ENCODE measurements at places on chromosomes 7 and 10.

- peak; percentile 62 for DNase-seq
These were observed 254.1 kb downstream of the TNS3 start for GRCh38 chr7:47327698-47328391.

DNA sequence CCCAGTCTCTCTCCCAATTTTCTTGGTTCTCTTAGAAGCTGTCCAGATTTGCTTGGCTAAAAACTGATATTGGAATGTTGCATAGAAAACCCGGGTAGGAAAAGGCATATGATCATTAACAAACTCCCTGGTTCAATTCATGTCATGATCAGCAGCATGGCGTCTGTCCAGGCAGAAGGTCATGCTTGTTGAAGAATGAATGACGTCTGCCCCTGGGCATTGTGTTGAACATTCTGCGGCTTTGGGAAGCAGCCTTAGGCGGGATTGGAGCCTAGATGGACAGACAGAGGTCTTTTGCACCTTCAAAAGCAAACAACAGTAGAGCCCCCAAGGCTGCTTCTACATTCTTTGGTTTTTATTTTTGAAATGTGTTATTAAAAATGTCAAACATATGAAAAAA is 7.7 kb upstream of the MINDY3 start:
- no peak for DNase-seq

DNA sequence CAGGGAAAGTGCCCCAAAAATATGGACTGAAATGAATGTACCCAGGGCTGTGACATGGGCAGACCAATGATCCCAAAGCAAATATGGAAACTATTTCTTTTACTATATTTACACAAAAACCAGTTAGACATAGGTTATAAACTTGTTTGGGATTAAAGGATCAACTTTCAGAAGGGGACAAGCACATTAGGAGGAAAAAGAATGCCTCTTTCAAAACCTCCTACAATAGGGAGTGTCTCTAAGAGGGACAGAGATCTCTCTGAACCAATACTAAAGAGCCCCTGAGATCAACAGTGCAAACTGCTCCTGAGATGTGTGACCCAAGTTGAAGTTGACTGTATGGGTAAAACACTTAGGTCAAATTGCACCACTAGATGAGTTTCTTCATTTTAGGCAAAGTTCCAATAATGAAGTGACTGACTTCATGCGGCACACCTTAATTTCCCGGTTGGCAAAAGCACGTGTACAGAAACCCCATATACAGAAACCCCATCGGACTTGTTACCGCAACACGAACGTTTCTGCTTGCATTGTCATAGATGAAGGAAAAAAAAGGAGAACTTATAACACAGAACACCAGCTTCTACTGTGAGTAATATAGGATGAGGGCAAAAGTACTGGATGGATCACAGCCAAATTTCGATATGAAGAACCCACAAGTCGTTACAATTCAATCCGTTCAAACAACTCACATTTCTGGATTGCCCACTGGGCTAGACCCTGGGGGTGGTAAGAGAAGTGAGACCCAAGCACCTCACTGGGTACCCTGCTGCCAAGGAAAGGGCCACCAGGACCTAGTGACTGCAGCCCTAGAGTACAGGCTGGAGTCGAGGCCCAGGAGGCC is 4.3 kb downstream of the SVIL start:
- no peak for DNase-seq

DNA sequence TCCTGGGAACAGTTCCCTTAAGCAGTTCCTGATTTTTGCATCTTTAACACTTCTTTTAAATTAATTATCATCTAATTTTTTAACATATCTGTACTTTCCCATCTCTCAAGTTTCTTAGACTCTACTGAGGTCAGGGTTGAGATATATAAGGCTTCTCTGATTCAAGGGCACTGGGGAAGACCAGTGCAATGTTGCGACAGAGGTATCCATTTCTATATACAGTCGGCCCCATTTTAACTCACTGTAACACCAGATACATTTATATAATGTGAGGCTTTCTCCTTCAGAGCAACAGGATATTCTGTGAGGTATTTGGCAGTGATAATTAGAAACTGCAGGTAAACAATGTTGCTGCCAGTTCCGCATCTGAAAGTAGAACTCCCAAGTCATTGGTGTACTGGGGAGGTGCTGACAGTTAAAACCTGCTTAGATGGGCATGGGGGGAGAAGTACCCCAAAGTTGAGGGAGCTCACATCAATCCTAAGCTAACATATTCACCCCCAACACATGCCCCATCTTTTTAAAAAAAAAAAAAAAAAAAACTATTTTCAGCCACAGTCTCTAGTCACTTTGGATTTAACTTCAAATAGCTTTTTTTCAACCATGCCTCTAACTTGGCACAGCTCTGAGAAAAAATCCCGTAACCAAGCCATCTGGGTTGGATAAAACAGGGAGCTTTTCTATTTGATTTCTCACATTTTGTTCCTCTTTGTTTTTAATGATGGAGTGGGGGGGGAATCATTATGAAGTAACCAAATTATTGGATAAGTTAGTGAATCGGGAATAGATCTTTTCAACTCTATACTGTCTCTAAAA is 62.9 kb downstream of the REEP3 start:
- no peak for DNase-seq

- no peak for DNase-seq
These were observed 1.1 kb downstream of the TTYH3 start for GRCh38 chr7:2632733-2633537.

GRCh38 chr10:79346012-79346340 is 1.3 kb upstream of the PPIF start:
- DNase-seq = no peak

DNA sequence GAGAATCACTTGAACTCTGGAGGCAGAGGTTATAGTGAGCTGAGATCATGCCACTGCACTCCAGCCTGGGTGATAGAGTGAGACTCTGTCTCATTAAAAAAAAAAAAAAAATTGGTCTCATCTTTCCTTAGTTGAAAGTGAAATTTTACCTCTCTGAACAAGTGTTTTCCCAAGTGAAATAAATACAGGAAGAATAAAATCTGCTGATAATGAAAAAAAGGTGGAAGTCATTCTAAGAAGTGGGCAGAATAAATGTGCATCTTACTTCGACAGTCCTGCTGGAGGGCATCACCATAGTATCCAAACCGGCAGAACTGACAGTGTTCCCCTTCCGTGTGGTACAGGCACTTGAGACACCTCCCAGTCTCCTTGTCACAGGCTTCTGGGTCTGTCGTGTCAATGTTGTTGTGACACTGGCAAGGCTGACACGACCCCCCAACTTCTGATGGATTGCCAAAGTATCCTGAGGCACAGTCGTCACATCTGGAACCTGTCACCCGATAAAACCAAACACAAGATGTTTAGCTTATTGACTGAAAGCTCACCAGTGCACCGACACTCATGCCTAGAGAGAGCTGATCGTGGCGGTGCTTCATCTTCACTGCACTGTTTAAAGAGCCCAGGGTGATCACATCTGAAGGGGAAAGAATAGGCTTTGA is 49.6 kb downstream of the LAMB1 start:
- DNase-seq = no peak

- DNase-seq = no peak
These were observed 3.2 kb downstream of the NYAP1 start for GRCh38 chr7:100486753-100487446.

DNA sequence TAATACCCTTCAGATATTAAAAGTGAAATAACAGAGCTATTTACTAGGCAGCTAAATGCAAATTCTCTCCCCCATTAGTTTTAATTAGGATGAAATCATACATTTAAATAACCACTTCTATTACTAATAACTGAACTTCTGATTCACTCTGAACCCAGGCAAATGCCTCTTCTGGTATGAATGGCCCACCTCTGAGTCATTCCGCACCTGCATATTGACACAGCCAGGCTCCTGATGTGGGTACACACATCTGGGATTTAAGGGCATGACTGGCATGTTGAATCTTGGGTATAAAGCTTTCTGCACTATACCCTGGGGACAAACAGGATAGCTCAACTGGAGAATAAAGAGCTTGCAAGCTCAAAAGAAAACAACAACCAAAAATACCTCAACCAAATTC is 140.9 kb downstream of the AUTS2 start:
- no peak for DNase-seq

GRCh38 chr10:84176351-84176750 is 2.8 kb downstream of the GPR15LG start:
- DNase-seq = no peak

DNA sequence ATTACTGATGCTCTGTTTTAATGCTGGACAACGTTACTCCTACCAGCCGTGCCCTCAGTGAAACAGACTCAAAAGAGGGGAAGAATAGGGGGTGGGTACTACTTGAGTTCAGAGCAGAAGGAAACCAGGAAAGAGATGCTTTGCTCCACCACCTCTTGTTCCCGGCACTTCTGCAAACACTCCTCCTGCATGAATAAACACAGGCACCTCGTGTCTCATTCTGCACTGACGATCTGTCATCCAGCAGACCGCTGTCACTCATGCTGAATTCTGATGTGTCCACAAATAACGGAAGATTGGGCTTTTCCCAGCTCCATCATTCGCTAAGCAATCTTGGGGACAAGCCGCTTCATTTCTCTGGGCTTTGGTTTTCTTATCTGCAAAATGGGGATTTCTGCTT is 26.7 kb downstream of the YWHAG start:
- no peak for DNase-seq

GRCh38 chr7:106891548-106892410 is 26.7 kb downstream of the PIK3CG start:
- DNase-seq = no peak

DNA sequence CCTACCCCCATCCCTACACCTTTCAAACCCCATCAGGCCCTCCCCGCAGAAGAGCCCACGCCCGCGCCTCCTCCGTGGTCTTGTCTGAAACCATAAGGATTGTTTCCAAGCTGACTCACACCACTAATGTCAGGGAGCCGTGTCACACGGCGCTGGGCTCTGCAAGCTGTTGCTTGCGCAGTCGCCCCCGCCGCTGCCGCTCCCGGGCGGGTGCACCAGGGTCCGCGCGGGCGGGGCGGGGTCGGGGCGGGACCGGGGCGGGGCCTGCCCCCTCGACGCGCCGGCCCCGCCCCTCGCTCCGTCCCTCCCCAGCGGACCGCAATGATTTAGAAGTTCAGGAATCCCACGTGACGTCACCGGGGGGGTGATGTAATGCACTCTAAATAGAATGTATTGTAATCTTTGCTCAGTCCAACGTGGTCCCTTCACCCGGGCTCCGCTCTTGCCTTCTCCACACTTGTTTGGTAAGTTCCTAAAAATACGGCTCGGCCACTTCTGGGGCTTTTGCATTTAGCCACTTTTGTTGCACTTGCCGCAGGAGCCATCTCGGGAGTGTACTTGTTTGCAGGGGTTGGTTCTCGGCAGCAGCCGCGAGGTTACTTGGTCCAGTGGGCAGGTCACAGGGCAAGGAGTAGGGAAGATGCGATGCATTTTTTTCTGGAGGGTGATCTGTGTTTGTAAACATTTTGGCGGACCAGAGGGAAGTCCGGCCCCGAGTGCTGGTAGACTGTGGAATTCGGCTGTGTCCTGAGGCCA is 3.2 kb upstream of the CREB5 start:
- DNase-seq = peak; percentile 90

GRCh38 chr10:51602326-51602725 is 97.1 kb downstream of the CSTF2T start:
- DNase-seq = no peak

DNA sequence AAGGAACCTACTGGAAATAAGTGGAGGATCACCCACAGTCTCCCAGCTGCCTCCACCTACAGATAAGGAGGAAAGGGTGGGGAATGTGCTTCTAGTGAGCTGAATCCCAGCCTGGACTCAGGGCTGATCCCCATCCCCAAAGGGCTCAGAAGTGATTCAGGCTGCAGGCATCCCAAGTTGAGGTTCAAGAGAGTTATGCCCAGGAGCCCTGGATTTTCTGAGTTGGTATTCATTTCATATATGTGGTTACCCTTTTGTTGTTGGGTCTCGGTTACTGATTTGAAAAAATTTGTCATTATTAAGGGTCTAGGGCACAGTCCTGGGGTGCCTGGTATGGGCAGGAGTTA is 30.0 kb upstream of the SRGN start:
- DNase-seq = no peak

DNA sequence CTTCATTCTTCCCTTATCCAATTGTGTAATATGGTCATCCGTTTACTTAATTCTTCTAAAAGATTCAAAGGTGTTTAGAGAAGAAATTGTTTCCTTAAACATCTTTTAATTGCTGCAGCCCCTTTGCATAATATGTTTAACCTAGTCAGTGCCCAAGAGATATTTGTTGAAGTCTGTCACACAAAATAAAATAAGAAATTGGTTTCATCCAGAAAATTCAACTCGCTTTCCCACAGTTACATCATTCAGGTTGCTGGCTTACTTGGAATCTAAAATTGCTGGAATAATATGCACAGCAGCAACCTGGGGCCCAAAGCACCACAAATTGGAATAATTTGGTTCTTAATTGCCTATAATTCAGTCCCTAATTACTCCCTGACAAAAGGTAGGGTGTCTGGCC is 155.1 kb upstream of the ETV1 start:
- DNase-seq = no peak

GRCh38 chr7:19210893-19211413 is 65.7 kb upstream of the FERD3L start:
- no peak for DNase-seq

DNA sequence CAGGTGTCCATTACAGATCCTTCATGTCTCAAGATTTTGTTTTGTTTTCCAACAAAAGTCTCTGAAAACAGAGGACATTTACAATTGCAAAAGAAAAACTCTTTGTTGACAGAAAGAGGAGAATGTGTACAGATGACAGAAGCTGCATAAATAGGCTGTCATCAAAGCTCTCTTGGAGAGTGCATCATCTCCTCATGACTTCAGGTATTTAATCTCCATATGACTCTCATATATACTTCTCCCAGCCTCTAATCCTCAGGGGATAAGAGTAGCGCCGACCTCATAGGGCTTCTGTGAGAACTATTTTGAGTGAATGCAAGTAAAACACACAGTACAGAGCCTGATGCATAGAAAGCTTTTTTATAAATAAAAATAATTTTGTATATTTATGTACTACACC is 48.1 kb upstream of the SEPTIN7 start:
- no peak for DNase-seq

DNA sequence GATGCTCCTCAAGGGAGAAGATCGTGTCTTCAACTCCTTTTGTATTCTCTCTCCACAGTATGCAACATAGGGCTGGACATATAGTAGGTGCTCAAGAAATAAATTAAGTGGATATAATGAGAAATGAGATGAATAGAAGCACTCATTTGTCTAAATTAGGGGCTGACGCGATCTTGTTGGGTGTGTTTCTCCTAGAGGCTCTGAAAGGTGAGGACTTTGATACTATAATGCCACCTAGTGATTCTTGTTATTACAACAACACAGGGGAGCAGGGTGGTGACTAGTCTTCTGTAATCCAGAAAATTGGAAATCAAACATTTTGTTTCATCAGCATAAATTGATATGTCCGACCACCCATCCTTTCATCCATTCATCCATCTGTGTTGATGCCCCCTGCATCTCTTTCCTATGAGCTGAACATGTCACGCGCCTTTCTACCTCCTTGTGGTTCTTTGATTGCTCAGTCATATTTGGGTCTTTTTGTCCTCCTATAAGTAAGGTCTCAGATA is 3.5 kb upstream of the CFAP58 start:
- no peak for DNase-seq
